Umbilical cord (tissue), 2 donors: ENCODE measurements at places on chromosomes 12 and 14. TPM values are rescaled to one million over a fixed set of nuclear protein-coding genes. Genes with fewer than 3 reads are reported as not detected.

DNA sequence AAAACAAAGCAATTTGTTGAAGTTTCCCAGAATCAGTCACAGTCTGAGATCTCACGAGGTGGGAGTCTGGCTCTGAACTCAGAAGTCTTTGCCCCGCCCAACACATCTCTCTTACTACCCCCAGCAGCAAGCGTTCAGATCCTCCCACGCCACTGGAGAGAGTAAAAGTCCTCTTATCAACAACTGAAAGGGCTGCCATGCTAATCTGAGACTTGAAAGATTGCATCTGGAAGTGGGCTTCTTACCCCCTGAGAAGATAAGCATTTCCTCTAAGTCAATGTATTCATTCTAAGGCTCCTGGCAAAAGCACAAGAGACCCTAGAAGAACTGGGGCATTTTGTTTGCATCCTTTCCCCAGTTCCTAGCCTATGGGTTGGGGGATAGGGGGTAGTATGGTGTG is 34.1 kb upstream of the STON2 start:
- DNase-seq: no peak

DNA sequence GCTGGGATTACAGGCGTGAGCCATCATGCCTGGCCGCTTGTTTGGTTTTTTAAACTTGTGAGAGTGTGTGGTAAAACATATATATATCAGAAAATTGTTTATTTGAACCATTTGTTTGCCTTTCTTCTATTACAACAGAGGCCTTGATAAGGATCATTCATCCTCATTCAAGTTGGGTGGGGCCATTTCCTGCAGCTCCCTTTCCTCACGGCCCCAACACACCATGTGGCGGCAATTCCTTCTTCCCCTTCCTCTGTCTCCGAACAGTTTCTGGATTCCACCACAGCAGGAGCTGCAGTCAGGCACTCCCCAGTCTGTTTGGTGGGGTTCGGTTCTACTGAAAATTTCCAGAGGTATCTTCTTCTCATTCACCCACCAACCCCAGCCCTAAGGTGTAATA is 42.0 kb upstream of the RASSF3 start:
- DNase-seq: no peak

- no peak for DNase-seq
These were observed 1.3 kb downstream of the GLRX5 start for GRCh38 chr14:95536036-95536593.

- DNase-seq: no peak
These were observed 1.6 kb downstream of the CEBPE start for GRCh38 chr14:23117371-23118020.

- DNase-seq: no peak
These were observed 45.8 kb downstream of the SLC38A1 start for GRCh38 chr12:46223047-46223446.

- DNase-seq: no peak
These were observed 75.4 kb downstream of the BTG1 start for GRCh38 chr12:92070054-92070863.

- DNase-seq: no peak
These were observed 493.3 kb downstream of the EGLN3 start for GRCh38 chr14:33457617-33458016.

GRCh38 chr12:7295529-7295928 is 8.3 kb upstream of the ACSM4 start:
- DNase-seq: no peak

DNA sequence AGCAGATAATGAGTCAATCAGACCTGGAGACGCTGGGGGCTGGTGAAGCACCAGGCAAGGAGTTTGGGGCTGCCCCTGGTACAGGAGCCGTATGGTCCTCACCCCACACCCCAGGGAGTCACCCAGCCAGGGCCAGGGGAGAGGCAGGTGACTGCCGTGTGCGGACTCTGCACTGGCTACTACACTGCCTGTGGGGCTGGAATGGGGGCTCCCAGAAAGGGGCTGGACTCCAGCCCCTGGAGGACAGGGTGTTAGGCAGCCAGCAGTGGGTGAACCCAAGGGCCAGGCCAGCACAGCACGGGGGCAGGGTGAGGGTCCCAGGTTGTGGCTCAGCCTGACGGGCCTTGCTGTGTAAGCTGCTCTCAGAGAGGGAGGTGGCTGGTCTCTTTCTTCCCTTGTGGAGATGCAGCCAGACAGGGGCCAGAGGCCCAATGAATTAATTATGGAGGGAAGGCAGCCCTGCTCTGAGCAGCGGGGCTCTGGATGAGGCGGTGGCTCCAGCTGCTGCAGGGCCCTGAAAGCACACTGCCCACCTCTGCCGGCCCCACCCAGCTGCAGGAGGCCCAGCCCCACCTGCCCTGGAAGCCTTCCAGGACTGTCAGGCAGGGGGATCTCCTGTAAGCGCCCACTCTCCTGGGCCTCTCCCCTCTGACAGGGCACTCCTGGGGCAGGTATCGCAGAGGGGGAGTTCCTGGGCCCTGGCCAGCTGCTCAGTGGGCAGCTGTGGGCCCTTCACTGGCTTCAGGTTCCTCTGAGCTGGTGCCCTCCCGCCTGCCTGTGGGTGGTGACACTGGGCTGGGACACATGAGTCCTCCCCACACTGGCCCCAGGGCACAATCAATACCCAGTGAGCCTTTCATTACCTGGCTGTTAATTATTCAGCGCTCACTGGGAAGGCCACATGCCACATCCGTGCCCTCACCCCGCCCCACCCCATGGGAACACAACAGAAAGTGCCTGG is 142.5 kb upstream of the C14orf180 start:
- DNase-seq: no peak

- DNase-seq: no peak
These were observed 37.3 kb downstream of the SNX6 start for GRCh38 chr14:34592623-34593022.

DNA sequence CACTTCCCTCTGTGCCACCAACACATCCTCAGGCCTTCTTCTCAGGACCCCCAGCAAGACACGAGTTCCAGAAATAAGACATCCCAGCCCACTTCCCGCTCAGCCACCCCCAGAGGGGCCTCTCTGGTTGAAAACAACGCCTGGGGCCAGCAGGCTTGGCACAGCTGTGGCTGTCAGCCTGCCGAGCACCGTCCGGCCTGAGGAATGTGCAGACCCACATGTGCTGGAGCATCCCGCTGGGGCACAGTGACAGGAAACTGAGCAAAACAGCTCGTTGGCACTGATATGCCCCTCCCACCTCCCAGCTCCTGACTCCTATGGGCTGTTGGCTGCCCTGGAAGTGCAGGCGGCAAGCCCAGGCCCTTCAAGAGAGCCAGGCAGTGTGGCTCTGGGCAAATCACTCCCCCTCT is 1.4 kb downstream of the SYNE3 start:
- DNase-seq: peak; percentile 70

GRCh38 chr12:122062832-122063693 is 15.5 kb upstream of the MLXIP start:
- DNase-seq: peak; percentile 98

- no peak for DNase-seq
These were observed 18.6 kb downstream of the PSMC1 start for GRCh38 chr14:90274808-90275457.

- no peak for DNase-seq
These were observed 60.0 kb downstream of the CFAP54 start for GRCh38 chr12:96549341-96549740.

DNA sequence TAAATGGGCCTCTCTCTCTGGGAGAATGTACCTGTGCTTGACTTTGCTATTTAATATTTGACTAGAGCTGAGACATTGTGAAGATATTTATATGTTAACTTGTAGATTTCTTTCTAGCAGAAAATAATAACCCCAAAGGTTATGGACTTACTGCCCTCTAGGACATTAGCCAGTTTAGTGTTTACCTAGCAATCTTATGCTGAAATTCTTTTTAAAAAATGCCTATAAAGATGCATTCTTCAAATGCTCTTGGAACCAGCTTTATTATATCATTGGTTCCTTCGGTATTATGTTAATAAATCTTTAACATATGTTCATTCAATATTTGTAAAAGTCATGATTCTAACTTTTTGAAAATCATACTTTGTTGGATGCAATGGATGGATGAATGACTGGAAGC is 28.0 kb downstream of the GPR19 start:
- no peak for DNase-seq

DNA sequence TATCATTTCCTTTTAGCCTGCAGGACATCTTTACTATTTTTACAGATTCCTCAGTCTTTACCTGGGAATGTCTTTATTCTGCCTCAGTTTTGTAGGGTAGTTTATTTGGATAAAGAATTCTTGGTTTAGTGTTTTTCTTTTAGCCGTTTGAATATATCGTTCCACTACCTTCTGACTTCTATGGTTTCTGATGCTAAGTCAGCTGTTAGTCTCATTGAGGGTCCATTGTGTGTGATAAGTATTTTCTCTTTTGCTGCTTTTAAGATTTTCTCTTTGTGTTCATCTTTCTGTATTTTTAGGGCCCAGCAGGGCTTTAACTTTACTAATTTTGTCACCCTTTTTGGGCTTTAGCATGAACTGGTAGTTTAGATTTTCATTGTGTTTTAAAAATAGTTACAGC is 113.5 kb downstream of the MNAT1 start:
- no peak for DNase-seq

GRCh38 chr14:69358233-69358963 is 39.7 kb downstream of the ERH start:
- DNase-seq: no peak

DNA sequence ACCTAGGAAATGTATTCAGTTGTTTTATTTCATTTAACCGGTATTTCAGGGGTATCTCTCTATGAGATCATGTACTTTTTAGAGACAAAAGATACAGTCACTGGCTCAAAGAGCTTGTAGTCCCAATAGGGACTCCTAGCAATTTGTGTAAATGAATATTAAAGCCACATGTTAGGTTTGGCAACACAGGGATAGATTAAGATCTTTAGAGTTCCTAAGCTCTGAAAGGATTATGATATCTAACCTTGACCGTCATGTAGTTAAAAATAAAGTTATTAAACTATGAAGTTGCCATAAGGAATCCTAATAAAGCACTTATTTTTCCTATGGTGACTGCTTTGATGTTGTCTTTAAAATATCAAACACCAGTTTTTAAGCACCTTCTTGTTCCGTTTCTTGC is 100.4 kb upstream of the FGD4 start:
- no peak for DNase-seq

DNA sequence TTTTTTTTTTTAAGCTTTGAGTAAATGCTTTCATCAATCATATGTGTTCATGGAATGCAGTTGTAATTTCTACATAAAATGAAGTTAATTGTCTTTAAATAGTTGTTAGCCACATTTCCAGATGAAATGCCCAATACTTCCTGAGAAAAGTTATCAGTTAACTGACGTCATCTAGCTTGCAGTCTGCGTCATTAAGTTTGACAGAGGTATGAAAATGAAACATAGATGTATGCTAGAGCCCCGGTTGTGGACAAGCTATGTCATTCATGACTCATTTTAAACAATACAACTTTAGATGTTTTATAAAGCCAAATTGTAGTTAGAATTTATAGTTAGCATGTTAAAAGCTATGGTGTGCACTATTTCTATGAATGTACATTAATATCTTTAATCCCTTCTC is 90.7 kb downstream of the PLEKHA5 start:
- no peak for DNase-seq

DNA sequence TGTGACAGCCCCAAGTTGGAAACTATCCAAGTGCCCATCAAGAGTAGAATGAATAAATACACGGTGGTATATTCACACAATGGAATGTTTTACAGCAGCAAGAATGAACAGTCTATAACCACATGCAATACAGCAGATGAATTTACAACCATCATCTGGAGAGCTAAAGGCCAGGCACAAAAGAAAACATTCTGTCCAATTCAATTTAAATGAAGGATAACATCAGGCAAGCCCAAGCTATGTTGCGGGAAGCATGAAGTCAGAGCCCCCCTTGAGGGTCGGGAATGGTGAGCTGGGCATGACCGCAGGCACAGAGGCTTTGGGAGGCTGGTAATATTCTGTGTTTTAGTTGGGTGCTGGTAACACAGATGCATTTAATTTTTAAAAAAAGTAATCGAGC is 76.0 kb downstream of the SYNE3 start:
- DNase-seq: no peak

DNA sequence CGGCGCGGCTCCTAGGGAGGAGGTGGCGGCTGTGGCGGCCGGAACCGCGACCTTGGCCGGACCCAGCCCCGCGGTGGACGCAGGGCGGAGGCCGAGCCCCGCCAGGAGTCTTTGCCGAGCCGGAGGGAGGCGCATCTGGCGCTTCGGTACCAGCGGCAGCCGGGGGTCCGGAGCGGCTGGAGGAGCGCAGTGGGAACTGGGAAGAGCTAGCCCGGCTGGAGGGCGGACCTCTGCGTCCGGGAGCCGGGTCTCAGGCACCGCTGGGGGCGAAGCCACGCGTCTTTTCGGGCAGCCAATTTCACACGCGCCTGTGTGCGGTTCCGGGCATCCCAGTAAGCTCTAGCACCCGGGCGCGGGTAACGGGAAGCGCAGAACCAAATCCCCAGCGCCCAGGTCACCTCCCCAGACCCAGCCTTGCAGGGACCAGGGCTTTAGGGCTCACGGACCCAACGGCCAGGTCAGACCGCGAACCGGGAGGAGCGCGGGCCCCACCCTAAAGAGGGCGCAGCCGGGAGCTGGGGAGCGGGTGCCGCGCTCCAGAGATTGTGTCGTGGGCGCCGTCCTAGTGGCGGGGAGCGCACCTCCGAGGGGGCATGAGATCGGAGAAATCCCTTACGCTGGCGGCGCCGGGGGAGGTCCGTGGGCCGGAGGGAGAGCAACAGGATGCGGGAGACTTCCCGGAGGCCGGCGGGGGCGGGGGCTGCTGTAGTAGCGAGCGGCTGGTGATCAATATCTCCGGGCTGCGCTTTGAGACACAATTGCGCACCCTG is 89.4 kb downstream of the GALNT8 start:
- DNase-seq: peak; percentile 7

DNA sequence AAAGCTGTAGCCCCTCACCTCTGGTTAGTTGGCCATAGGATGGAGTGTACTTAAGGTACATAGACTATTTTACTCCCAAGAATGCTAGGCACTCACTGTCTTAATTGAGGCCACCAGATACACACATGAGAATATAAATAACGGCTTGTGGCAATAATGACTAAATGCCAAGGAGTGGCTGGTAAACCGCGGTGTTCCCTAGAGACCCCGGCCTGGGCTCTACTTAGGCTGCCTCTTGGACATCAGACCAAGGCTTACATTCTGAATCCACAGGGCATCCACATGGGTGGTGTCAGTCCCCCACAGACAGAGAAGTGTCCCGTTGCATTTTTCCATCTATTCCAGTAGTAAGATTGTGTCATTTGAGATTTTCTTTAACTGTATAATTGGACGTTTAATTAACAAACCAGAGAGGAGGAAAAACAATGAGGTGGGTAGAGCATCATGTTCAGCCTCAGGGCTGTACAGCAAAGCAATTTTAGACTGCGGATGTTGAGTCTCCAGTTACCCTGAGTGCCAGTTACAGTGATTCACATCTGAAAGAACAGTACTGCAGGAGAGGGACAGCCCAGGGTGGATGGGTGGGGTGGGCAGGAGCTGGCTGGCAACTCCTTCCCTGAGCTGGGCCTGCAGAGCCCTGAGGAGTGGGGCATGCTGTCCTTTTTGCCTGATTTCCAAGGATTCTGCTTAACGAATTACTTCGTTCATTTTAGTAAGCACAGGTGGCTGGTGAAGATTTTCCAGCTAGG is 20.5 kb downstream of the CKB start:
- no peak for DNase-seq

GRCh38 chr12:111405859-111406473 is at the start of gene SH2B3:
Gene SH2B3 (plus strand): TSS chr12:111405923. CDS start chr12:111418146, 12,223 bp downstream.
- DNase-seq: no peak

RNASE4 gene
- 96.5 TPM for total RNA-seq

PTCSC3 gene
- not detected for total RNA-seq

NEUROD4 gene
- total RNA-seq: 3.4 TPM

ACSM4 gene
- not detected for total RNA-seq

MYF5 gene
- 7.5 TPM for total RNA-seq

NOVA1 gene
- total RNA-seq: 51.5 TPM

LIN7A gene
- total RNA-seq: 23.4 TPM

LRRC9 gene
- total RNA-seq: not detected

BDKRB1 gene
- total RNA-seq: 16.6 TPM

TTC5 gene
- 28.4 TPM for total RNA-seq

CISTR gene
- total RNA-seq: not detected
